Lung (tissue), 17 donors: ENCODE measurements at places on chromosomes 6 and 20. TPM values are rescaled to one million over a fixed set of nuclear protein-coding genes. Genes with fewer than 3 reads are reported as not detected.

Gene LY6G6F
- 0.21 TPM for total RNA-seq

Gene MYMX
- total RNA-seq = not detected

Gene DNMT3B
- 3.1 TPM for total RNA-seq

DNA sequence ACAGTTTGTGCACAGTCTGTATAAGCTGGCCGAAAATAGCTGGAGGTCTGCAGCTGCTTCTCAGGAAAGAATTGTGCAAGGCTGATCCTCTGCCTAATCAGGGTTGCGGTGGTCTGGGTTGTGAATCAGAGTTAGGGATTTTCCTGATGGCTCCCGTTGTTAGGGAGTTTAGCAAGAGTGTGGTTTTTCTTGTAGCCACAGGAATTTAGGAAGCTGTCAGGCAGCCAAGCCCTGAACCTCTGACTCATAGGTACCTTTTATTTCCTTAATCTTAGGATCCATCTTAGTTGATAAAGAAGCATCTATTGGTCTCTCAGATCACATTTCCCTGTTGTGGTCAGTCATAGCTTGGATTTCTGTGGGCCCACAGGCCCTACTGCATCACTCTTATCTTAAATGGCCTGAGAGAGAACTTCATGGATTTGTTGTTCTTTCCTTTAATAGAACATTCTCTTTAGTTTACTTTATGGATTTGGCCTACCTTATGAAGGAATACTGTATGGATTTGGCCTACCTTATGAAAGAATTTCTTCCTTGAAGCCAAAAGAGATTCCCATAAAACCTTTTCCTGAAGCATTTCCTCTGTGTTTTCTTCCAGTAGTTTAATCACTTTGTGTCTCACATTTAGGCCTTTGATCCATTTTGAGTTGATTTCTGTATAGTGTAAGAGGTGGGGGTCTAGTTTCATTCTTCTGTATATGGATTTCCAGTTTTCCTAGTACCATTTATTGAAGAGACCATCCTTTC is 10.3 kb downstream of the KIF25 start:
- DNase-seq = no peak

- no peak for DNase-seq
Observed at GRCh38 chr20:63530788-63531160, 6.4 kb downstream of the PTK6 start.

- no peak for DNase-seq
Observed at GRCh38 chr6:80548532-80548931, 442.1 kb downstream of the BCKDHB start.

GRCh38 chr20:62938105-62938888 is at the start of gene GID8:
GID8 (plus strand) TSS chr20:62938147; CDS start chr20:62941503, 3,356 bp downstream.
- peak; percentile 51 for DNase-seq

DNA sequence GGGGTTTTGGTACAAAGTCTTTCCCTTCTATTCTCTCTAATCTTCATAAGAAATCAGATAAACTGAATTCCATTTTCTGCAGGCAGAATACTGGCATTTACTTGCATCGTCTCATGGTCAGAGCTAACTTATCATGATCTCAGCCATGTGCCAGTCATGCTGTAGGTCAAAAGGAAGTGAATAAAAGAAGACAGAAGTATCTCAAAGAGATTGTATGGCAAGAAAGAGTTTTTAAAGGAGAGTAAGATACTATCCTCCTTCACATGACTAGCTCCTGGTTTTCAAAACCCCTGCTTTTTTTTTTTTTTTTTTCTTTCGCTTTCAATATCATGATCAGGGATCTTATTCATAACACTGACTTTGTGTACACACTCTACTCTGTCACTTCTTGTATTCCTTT is 398.3 kb downstream of the C6orf118 start:
- DNase-seq = no peak
